NCI-H460 (cell line): ENCODE measurements at places on chromosomes 2 and 18.
A peak's percentile ranks its signal among the peaks of the same experiment; 100 is the strongest.

GRCh38 chr2:129769185-129769991 lies 210.1 kb upstream of the RAB6C start:
- DNase-seq, result no peak

DNA sequence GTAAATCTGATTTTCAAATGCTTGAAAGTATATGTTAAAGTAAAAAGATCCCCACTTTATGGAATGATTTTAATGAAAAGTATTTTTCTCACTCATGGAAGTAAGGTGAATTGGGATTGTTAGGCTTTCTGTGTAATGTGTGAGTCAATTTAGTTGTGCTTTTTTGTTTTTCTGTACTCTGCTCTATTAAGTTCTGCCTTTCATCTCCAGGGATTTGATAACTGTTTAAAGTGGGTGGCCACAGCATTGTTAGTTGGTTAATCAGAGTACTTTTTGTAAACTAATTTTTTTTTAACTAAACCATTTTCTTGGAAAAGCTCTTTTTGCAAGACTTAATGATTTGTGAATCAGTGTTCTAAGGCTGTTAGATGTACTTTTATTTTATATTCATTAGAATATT lies 76.8 kb downstream of the ABI2 start:
- no peak for DNase-seq

DNA sequence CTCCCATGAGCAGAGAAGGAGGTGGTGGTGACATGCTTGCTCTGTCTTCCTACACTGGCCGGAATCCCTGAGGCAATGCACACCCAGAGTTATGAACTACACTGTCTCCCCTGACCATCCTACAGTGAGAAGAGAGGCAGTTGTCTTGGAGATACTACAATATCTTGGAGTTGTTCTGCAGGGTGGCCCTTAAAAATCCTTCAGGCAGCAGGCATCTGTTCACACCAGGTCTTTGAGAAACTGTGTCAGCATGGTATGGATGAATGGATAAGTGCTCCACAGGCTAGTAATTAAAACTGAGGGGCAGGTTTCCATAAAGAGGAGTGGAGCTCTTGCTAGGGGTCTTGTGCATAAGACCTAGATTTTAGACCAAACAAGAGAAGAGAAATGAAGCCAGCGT lies 223.7 kb upstream of the COPS8 start:
- DNase-seq, result no peak

DNA sequence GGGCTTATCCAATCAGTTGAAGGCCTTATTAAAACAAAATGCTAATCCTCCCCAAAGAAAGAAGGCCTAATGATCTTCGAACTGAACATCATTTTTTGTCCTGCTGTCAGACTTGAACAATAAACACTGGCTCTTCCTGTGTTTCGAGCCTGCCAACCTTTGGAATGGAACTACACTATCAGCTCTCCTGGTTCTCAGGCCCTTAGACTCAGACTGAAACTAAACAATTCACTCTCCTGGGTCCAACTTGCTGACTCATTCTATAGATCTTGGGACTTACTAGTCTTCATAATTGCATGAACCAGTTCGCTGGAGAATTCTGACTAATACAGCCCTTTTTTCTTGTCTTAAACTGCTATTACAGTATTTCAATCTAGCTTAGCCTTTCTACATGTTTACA lies 235.2 kb downstream of the LNPK start:
- DNase-seq, result no peak

- DNase-seq, result peak; percentile 7
Measured at GRCh38 chr2:190468814-190469569, 60.8 kb downstream of the MFSD6 start.

GRCh38 chr2:230891064-230891463 lies 26.3 kb downstream of the ITM2C start:
- DNase-seq, result no peak
